Cerebellar nuclear complex (tissue), 1 donor: ENCODE measurements at places on chromosomes 7 and 10.
A peak's percentile ranks its signal among the peaks of the same experiment; 100 is the strongest.

- no peak for DNase-seq
Observed at GRCh38 chr10:8182806-8183205, 128.3 kb downstream of the GATA3 start.

DNA sequence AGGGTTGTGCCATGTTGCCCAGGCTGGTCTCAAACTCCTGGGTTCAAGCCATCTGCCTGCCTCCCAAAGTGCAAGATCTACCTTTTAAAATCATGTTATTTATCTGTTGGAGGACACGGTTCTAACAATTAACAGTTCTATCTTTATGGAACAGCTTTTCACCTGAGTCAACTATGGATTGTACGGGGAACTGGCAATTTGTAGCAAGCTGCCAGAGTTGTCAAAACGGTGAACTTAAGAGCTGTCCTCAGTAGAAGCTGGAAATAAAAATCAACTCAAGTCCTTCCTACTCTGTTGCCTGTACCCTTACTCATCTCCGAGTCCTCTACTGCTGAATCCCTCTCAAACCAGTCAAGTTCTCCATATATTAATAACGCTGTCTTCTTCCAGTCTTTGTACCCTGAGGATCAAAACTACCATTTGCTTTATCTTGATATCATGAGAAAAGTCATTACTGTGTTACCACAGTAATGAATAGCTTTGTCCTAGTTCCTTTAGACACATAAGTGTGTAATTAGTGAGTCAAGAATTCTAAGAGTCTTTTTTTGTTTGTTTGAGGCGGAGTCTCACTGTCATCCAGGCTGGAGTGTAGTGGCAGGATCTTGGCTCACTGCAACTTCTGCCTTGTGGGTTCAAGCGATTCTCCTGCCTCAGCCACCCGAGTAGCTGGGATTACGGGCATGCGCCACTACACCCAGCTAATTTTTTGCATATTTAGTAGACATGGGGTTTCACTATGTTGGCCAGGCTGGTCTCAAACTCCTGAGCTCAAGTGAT lies 28.2 kb downstream of the HBP1 start:
- no peak for DNase-seq

- DNase-seq = no peak
Observed at GRCh38 chr7:103810112-103810744, 179.2 kb downstream of the RELN start.

GRCh38 chr10:116984202-116984990 lies 20.6 kb downstream of the SHTN1 start:
- DNase-seq = no peak

- no peak for DNase-seq
Observed at GRCh38 chr7:15836651-15837050, 150.2 kb upstream of the MEOX2 start.

GRCh38 chr7:4616116-4616515 lies 66.0 kb upstream of the FOXK1 start:
- DNase-seq = no peak

DNA sequence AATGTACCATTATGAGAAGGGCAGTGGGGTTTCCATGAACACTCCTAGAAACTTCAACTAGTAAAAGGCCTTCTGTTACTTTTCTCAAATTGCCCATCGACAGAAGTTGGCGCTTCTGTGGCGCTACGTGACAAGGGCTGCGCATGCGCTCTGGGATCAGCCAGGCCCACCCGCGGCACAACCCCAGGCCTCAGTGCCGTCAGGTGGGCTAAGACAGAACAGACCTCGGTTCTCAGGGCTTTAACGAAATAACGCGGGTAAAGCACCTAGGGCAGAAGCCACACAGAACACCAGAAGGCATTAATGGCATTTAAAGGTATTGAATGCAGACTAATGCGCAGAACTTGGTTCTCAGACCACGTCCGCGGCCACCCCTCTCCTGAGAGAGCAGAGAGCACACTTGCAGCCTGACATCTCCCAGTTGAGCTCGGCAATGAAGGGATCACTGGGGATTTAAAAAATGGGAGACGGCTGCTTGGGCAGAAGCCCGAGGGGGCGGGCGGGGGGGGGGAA lies 67.6 kb upstream of the CTNNA3 start:
- DNase-seq = peak; percentile 52

DNA sequence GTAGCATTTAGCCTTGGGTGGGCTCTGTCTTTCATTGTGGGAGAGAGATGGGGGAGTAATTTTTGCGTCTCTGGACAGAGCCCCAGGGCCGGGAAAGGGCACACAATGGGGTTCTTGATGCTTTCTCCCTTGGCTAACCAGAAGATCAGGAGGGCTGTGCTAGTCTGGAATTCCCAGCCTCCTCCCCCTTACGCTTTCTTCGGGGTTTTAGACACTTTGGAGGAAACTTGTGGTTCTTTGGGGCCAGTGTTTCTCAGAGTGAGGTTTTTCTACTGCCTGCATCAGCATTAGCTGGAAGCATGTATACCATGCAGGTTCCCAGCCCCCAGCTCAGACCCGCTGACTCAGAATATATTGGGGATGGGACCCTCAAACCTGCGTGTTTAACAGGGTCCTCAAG lies 7.0 kb downstream of the NEURL1 start:
- no peak for DNase-seq

- DNase-seq = no peak
Observed at GRCh38 chr10:60130130-60130579, 223.8 kb upstream of the CCDC6 start.

DNA sequence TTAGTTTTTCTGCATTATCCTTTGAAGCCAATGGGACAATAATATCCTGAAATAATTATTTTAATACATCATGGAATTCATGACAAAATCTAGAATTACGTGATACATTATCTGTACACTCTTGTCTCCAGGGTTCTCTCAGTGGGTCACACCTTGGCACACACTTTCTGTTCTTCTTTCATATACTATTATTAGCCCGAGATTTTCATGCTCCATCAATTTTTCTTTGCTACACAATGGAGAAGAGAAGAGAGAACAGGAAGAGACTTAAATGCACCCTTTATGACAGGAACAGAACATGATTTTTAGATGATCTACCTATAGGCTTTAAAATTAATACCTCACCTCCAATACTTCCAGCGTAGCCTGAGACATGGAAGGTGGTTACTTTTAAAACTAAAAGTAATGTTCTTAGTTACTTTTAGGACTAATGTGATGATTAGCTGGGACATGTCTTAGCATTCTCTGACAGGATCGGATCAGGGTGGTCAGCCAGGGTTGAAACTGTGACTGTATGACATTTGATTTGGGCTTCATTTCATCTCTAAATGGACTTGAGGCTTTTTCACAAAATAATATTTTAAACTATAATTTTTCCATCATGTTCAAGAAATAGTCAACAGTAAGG lies 148.2 kb upstream of the WNT16 start:
- DNase-seq = no peak

GRCh38 chr10:90161-90560 lies 41.1 kb upstream of the TUBB8 start:
- no peak for DNase-seq

DNA sequence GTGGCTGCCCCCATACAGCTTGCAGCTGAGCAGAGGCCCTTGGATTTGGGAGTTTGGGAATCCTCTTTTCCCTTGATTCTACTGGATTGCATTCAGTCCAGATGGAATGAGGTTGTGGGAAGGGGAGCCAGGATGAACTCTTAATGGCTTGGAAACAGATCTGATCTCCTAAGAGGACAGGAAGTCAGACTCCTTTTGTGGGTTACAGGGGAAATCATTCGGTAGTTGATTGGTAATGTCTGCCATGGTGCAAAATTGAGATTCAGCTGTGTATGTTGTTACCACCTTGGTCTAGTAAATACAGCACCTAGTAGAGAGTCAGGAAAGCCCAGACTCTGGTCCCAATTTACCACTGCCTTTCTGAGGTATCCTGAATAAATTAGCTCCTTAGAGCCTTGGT lies 144.2 kb upstream of the TNRC18 start:
- no peak for DNase-seq

GRCh38 chr7:104820836-104821535 lies 193.0 kb upstream of the KMT2E start:
- DNase-seq = no peak

GRCh38 chr7:141844256-141844655 lies 3.0 kb upstream of the PRSS37 start:
- peak; percentile 34 for DNase-seq

DNA sequence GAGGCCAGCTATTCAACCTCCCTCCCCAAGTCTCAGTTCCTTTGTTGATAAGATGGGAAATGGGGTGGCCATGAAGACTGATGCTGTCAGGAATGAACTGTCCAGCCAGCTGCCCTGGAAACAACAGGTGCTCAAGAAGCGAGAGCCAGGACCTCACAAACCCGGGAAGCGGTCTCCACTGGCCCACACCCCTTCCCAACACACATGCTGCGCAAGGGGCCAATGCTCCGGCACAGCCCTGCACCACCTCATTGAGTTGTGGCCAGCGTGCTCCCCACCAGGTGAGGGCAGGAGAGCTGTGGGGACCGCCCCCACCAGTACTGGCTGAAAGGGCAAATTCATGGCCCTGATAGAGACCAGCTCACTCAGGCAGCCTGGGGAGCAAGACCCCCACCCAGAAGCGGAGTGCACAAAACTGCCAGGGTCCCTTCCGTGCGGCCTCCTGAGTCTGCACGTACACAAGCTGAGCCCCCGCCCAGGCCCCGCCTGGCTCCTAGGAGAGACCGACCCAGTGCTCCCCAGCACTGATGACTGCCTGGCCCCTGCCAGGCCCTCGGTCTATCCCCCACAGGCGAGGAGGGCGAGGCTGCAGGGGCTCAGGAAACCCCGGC lies 216.6 kb downstream of the MAD1L1 start:
- no peak for DNase-seq

DNA sequence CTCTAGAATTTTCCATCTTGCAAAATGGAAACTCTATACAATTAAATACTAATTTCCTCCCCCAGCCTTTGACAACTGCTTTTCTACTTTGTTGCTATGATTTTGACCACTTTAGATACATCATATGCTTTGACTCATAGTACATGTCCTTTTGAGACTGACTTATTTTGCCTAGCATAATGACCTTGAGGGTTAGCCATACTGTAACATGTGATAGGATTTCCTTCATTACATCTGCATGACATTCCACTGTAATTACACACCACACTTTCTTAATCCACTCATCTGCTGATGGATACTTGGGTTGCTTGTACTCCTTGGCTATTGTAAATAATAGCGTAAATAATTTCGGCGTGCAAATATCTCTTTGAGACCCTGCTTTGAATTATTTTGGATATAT lies 127.7 kb downstream of the JAZF1 start:
- DNase-seq = no peak

DNA sequence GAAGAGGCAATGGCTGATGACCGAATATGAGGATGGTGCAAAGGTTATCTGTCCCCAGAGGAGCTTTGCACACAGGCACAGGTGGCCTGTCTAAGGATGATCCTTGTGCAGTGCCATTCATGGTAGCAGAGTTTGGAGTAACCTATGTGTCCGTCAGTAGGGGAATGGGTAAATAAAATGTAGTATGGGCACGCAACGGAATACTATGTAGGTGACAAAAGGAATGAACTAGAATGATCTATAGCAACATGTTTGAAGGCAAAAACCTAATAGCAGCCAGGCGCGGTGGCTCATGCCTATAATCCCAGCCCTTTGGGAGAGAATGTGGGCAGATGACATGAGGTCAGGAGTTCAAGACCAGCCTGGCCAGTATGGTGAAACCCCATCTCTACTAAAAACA lies 41.6 kb upstream of the ECHDC3 start:
- no peak for DNase-seq

DNA sequence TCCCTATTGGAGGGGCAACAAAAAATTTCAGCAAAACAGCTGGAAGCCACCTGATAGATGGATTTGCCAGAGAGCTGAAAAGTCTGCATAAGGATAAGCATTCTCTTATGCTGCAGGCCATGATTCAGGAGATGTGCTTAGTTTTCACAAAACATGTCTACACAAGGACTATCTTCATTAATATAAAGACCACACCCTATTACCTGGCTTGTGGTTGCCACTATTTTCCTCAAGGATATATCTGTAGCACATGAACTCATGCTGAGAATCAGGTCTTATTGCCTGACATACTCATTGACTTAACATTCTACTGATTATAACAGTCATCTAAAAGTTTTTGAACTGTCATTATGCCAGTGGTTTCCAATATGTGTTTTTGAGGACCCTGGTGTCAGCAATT lies 7.1 kb upstream of the COL17A1 start:
- DNase-seq = no peak
